Stimulated activated CD4-positive, alpha-beta T cell treated with anti-CD3 and anti-CD28 coated beads, TNF-alpha, amount 100 ng/mL, for 24 hours (primary cell): ENCODE measurements at places on chromosomes 7 and 10.

DNA sequence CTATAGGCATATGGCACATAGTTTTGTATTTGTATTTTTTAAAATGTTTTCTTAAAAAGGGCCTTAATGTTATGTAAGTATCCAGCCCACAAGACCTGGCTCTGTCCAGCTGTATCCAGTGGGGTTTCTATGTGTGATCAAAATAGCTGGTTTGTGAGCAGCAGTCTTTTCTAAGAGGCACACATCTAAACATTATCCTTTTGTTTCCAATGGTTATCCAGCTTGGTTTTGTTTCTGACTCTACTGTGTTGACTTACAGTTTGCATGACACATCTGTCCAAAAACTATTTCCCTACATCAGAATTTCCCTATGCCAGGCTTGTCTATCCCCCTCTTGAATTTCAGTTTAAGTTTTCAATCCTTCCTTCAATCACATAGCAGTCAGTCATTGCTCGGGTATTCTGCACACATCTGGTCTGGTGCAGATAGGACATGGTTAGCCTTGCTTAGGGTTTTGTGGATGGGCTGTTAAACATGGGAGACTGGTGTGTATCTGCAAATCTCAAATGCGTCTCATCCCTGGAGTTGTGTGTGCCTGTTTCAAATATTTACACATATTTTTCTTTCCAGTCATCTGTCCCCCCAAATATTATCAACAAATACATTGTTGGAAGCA, 104.2 kb downstream of the SAMD9 start:
- no peak for DNase-seq

- no peak for DNase-seq
Observed at GRCh38 chr7:78576236-78576635, 777.7 kb downstream of the PHTF2 start.

- DNase-seq = no peak
Observed at GRCh38 chr7:45658716-45659495, 84.7 kb downstream of the ADCY1 start.

GRCh38 chr7:151366880-151367222, 25.2 kb downstream of the NUB1 start:
- no peak for DNase-seq

GRCh38 chr7:91344911-91345310, 80.7 kb downstream of the FZD1 start:
- no peak for DNase-seq

DNA sequence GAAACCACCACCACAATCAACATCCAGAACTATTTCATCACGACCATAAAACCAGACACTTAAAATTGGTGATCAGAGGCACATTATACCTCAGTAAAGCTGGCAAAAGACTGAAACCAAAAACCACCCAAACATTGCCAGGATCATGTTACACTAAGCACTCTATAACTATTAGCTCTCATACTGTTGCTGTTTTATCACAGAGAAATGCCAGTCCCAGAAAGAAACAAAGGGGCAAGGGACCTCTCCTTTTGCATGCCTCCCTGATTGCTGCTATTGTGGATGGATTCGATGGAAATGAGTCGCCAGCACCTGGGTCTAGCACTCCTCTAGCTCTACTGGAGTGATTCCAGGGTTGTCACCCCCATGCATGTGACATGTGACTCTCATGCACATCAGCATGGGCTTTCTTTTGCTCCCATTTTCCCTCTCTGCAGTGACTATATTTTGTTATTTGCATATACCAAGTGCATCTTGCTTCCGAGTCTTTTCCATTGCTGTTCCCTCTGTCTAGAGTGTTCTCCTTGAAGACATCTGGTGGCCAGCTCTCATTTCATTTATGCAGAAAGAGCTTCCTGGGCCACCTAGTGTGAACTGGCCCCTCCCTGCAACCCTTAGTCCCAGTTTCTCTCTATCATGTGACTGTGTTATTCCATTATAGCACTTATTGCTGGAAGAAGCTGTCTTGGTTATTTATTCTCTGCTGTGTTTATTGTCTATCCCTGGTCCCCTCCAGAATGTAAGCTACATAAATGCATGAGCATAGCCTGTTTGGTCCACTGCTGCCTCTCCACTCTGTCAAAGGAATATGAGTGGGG, 300.6 kb downstream of the PLXNA4 start:
- no peak for DNase-seq

- DNase-seq = no peak
Observed at GRCh38 chr10:44650691-44651661, 260.2 kb upstream of the TMEM72 start.
